NCI-H1105 (cell line): ENCODE measurements at places on chromosomes 1 and 21.

DNA sequence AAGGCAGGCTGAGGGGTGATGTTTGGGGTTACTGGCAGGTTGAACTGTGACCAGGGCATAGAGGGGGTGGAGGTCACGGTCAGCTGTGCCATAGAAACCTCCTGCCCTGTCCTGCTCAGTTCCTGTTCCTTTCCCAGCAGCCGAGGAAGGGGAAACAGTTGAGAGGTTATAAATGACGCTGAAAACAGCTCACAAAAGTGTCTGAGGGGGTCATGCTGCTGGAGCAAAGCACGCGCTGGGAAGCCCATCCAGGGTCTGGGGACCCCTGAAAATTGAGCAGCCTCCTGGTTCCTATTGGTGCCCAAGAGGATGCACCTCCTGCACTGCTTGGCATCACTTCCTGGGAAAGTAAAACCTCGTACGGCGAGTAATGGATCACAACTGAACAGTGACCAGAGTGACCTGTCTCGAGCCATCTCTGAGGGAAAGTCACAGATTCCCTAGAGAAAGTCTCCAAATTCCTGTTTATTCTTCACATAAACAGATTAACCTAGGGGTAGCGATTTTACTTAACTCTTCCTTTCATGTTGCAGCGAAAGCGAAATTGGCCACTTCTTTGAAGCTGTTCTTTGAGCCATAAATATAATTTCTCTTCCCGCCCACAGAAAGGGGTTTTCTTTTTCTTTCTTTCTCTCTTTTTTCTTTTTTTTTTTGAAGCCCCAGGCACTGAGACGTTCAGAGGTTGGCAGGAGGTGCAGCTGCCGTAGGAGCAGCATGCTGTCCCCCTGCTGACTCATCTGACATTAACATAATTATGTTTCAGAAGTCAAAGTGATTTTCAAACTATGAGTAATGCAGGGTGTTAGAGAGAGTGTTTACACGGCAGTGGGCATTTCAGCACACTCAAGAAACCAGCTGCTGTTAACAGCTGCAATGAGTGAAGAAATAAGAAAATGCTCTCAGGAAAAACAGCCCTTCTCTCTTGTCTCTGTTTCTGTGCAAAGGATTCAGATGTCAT lies 41.8 kb upstream of the ATF3 start:
- peak; percentile 62 for DNase-seq

DNA sequence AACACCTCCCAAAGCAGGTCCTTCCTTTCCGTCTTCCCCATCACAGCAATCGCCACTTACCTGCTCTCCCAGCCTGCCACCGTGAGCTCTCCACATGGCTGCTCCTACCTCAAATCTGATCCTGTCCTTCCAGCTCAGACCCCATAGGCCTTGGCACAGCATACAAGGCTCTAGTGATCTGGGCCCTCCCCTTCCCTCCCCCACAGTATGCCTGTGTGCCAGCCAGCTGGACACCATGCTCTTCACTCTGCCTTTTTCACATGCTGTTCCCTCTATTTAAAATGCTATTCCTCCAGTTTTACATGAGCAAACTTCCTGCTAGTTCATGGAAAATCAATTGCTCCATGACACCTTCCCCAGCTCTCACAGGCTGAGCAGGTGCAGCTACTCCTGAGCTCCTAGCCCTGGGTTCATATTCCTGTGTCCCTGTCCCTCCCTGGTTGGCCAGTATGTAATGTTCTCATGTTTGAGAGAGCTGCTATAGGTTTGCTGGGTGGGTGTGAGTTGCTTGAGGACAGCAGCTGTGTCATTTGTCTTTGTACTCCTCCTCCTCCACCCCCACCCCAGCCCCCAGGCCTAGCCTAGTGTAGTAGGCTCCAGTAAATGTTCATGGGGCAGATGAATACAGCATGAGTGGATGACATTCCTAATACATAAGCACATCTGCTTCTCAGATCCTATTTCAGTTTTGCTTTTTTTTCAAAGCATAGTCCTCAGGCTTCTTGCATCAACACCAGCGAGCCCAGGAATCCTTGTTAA lies 6.3 kb upstream of the TNNT2 start:
- DNase-seq: no peak

GRCh38 chr1:209630383-209631225 lies 21.6 kb downstream of the LAMB3 start:
- DNase-seq: no peak

DNA sequence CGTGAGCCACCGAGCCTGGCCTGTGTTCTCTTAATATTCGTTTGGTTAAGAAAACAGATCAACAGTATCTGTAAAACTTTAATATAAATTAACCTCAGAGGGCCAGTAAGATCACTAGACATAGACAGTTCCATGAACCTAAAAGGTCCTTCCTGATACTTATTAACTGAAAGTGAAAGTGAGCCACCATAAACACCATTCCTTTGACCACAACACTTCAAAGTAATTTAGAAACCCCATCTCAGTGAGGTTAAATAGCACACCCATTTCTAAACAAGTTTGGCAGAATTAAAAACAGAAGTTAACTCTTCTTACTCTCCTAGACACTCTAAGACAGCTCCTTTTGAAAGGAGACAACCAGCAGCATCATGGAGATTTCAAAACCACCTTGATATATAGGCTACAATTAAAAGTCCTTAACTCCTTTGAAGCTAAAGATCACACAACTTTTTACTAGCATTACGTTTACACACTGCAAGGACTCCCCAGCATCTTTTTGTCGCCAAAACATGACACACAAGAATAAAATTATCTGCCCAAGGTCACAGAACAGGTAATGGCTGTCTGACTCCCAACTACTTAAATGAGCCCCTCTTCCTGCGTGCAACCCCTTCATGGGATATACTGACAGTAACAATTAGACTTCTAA lies 2.2 kb downstream of the RNF19B start:
- no peak for DNase-seq
